ENCODE measurements at places on chromosomes 12 and 14.

DNA sequence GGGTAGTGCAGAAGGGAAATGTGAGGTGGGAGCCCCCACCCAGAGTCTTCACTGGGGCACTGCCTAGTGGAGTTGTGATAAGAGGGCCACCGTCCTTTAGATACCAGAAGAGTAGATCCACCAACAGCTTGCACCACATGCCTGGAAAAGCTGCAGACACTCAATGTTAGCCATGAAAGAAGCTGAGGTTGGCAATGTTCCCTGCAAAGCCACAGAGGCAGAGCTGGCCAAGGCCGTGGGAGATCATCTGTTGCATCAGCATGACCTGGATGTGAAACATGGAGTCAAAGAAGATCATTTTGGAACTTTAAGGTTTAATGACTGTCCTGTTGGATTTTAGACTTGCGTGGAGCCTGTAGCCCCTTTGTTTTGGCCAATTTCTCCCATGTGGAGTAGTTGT is 468.4 kb upstream of the FOXG1 start:
- DNase-seq, result no peak

- no peak for DNase-seq
Observed at GRCh38 chr14:34060651-34060999, 109.8 kb upstream of the EGLN3 start.

GRCh38 chr12:67617629-67618028 is 30.9 kb upstream of the DYRK2 start:
- DNase-seq, result no peak

GRCh38 chr14:55689981-55690871 is 110.2 kb downstream of the KTN1 start:
- no peak for DNase-seq

DNA sequence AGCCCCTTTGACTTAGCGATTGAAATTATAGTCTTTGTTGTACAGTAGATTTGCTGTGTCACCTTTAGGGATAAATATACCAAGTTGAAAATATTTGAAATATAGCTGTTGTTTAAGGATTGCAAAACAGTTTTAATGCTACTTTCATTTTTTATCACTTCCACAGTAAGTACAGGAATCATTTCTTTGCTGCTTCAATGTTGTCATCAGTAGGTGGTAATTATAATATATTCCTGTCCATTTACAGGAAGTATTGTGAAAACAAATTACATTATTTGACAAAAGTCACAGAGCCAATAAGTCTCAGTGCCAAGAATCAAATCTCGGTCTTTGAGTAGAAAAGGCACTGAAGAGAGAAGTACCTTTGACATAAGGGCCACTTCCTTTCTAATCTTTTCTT is 342.6 kb upstream of the RGS6 start:
- no peak for DNase-seq

DNA sequence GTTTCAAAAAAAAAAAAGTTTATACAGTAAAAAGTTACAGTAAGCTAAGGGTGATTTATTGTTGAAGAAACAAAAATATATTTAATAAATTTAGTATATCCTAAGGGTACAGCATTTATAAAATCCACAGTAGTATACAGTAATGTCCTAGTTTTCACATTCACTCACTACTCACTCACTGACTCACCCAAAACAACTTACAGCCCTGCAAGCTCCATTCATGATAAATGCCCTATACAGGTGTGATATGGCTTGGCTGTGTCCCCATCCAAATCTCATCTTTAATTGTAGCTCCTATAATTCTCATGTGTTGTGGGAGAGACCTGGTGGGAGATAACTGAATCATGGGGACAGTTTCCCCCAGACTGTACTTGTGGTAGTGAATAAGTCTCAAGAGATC is 61.7 kb downstream of the TC2N start:
- DNase-seq, result no peak

GRCh38 chr14:104954746-104955395 is 23.3 kb downstream of the AHNAK2 start:
- no peak for DNase-seq

DNA sequence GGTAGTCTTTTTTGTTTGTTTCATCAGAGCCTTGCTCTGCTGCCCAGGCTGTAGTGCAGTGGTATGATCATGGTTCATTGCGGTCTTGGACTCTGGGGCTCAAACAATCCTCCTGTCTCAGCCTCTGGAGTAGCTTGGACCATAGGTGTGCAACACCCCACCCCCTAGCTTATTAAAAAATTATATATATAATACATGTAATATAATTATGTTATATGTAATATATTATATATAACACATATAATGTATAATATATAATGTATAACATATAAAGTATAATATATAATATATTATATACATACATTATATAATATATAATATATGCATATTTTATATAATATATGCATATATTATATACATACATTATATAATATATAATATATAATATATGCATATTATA is 21.8 kb downstream of the LHX5 start:
- DNase-seq, result no peak

GRCh38 chr12:40351976-40352375 is 127.2 kb downstream of the LRRK2 start:
- DNase-seq, result no peak

DNA sequence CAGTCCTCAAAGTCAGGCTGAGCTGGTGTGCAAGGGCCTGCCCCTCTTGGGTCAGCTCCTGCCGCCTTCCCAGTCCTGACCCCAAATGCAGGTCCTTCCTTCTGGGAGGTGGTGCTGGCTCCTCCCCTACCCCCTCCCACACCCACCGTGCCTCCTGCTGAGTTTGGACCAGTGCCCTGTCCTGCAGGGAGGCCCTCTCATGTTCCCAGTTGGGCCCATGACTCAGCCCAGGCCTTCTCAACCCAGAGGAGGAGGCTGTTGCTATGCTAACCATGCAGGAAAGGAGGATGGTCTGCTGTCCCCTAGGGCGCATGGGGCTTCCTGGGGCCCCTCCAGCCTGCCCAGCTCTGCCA is 4.4 kb downstream of the ZBTB42 start:
- DNase-seq, result no peak

DNA sequence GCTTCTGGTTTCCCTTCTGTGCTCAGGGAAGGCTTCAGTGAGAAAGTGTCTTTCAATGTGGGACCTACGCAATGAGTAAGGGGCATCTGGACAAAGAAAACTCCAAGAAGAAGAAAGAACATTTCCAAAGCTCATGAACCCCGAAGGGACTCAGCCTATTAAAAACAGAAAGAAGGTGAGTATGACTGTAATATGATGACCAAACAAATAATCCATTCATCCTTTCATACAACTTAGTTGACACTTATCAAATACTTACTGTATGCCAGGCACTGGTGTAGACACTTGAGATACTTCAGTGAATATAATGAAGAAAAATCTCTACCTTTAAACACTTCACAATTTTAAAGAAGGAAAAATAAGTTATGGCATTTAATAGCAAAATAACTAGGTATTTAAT is 1054.2 kb upstream of the FOXG1 start:
- DNase-seq, result no peak

DNA sequence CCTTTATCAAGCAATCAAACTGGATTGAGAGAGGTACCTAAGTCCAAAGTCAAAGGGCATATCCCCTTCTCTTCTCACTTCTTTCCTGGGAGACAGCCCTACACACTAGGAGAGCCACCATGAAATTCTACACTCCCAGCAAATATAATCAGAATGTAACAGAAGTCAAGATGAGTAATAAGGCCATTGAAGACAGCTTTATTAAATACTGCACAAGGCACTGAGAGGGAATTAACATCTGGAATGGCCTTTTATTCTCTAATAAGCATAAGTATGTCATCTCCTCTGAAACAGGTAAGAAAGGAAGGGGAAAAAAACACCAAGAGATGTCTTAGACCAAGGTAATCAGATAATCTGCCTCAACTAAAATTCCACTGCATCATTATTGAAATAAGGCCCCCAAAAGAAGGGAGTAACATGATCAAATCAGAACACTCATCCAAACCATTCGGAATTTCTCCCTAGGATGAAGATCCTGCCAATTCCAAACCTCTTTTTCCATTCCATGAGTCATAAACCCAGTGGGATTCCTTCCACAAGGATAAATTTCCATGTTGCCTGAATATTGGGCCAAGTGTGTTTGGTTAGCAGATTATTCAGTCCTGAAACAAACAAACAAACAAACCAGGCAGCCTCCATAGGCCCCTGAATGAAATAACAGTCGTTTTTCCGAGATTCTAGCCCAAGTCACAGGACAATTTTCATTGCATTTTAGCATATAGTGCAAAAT is 19.9 kb downstream of the SLC35F4 start:
- no peak for DNase-seq

DNA sequence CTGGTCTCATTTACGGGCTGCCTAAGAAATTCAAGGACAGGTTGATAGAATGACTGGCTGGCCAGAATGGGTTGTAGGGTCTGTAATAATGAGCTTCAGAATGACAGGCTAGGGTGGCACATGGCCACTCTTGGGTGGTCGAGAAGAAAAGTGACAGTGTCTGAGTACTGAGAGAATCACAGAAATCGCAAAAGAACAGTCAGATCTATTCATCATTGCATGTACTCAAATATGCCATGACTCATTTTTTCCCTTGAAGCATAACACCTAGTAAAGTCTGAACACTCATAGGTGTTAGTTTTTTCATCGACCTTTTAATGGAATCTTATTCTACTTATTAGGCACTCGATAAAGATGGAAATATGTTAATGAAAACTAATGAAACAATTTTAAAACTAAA is 37.8 kb upstream of the SEL1L start:
- no peak for DNase-seq

GRCh38 chr12:103677341-103677740 is 90.3 kb downstream of the STAB2 start:
- no peak for DNase-seq

DNA sequence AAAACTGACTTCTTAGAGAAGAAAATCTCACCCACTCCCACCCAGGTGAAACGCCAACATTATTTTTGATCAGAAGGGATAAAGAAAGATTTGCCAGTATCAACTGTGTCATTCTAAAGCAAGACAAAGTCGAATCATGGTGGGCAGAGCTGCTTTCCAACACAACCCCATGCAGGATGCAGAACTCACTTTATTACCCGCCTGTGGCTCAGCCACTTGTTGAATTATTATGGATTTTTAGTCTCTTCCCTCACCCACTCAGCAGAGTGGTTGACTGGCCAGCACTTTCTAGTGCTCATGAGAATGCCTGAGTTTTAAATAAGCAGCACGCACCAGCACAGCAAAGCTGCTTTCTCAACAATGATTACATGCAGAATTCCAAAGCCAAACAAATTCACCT is 32.1 kb downstream of the CRACR2A start:
- DNase-seq, result no peak

GRCh38 chr14:99075061-99075460 is 196.9 kb downstream of the BCL11B start:
- no peak for DNase-seq

GRCh38 chr12:90368081-90368480 is 586.9 kb downstream of the CCER1 start:
- no peak for DNase-seq

DNA sequence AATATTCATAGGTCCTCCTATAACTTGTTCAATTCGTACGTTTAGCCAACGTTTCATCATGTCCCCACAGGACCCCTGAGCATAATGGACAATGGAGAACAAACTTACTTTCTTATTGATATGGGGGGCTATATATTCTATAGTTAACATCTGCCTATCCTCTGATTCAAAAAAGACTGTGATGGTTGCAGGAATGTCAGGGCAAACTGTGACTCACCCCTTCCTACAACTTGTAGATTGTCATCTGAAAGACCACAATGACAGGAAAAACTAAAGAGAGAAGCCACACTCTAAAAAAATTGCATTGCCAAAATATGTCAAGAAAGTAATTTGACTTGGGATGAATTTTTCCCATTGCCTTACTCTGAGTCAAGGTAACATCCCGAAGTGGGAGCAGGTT is 50.8 kb downstream of the CATSPERB start:
- no peak for DNase-seq

- no peak for DNase-seq
Observed at GRCh38 chr12:94872671-94872970, 130.9 kb downstream of the NDUFA12 start.

DNA sequence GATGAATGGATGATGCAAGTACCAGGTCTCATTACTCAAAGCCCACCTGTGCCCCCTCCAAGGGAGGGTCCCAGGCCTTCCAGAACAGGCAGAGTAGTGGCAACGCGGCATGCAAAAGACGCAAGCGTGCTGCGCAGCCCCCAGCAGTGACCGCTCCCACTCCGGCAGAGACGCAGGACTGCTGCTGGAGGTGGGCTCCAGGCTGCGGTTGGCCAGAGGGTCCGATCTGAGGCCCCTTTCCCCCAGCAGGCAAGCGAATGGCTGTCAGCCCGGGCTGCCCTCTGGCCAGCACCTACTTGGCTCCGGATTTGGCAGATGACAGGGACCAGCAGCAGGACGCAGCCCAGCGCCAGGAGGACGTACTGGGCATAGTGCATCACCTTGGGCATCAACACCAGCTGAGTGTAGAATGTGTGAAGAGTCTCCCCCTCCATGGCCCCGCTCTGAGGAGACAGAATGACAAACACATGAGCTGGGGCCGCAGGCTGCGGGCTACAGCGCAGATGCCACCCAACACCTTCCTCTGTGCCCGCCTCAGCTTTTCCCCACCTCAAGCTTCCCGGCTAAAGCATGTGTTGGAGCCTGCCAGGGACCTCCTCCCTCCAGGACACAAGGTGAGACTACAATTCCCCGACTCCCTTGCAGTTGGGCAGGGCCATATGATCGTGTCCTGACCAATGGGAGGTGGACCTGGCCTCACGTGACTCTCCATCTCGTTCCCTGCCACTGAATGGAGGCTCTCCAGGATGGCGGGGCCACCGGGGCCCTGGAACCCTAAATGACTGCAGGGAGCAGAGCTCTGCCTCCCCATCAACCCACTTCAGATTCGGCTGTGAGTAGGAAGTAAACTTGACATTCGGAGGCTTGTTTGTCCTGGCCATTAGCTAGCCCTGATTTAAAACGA is 77.4 kb downstream of the SCARB1 start:
- DNase-seq, result no peak

GRCh38 chr12:6604259-6605029 is 2.7 kb downstream of the CHD4 start:
- DNase-seq, result no peak

DNA sequence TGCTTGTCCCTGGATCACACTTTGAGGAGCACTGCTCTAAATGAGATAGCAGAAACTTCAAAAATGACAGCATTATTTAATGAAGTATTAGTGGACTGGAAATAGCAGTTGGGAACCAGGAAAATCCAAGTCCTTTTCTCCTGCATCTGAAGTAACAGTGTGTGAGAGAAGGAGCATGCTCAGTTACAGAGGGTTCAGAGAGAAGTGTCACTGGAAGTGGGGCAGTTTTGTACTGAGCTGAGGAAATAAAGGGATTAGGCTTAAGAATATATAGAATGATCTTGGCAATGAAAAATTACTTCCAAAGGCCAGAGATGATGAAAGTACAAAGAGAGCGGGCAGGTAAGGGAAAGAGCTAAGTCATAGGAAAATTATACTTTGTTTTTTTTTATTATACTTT is 130.9 kb downstream of the MIPOL1 start:
- no peak for DNase-seq

DNA sequence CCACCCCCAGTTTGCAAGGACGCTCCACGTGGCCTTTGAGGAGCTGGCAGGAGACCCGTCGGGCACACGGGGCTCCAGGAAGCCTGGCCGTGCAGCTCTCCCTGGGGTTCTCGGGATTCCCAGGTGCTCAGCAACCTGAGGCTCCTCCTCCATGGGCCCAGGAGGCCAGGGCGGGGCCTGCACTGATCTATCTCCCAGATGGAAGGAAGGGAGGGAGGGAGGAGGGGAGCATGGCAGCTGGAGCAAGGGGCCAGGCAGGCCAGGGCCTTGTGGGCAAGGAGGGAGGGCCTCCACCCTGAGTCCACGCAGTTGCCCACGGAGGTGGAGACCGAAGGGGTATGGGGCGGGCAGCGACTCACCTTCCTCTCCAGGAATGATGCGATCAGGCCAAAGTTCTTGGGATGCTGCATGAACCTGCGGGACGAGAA is 127.3 kb downstream of the RFLNA start:
- DNase-seq, result no peak

Measured in stimulated activated CD4-positive, alpha-beta T cell treated with anti-CD3 and anti-CD28 coated beads, Interleukin-4, amount 100 ng/mL, for 48 hours (primary cell).